ENCODE measurements at places on chromosomes 2 and 18. TPM values are rescaled to one million over a fixed set of nuclear protein-coding genes. Genes with fewer than 3 reads are reported as not detected.

DNA sequence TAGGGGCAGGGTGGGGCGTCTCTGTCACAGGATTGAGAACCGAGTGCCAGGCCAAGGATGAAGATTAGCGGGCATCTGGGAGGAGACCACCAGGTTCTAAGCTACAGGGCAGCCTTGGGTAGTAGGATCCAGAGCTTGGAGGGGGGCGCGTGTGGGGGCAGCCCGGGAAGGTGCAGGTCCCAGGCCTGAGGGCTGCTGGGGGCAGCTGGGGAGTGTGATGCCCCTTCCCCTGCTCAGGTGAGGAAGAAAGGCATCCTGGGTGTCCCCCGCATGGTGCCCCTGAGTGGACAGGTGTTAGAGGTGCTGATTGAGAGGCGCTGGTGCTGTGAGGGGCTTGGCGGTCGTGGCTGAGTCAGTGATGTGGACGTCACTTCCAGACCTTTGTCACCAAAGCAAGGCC lies 33.9 kb upstream of the MBP start:
- DNase-seq = no peak

DNA sequence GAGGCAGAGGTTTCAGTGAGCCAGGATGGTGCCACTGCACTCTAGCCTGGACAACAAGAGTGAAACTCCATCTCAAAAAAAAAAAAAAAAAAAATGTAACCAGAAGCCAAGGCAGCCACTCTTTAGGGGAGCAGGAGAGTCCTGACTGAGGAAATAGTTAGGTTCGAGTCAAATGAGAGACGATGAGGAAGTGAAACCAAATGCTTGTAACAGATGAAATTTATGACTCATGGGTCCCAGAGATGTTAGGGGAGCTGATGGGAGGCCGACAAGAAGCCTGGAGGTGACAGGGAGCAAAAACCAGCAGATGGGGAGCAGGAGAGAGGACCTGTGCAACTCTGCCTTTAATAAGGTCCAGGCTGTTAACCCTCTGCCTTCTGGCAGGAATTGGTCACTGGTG lies 756.1 kb upstream of the DDX18 start:
- DNase-seq = no peak

Gene ORC2
- polyA plus RNA-seq = 5.8 TPM

GRCh38 chr2:86199834-86200177 lies 549 bp downstream of the MRPL35 start:
- no peak for DNase-seq

GRCh38 chr2:230907361-230908091 lies 17.5 kb downstream of the GPR55 start:
- DNase-seq = no peak

GRCh38 chr2:71070294-71071093 lies 2.0 kb downstream of the NAGK start:
- DNase-seq = peak; percentile 6

Gene FSIP2
- not detected for polyA plus RNA-seq

Gene UGT1A7
- not detected for polyA plus RNA-seq

Gene ATP6V1B1
- polyA plus RNA-seq = 2.4 TPM

DNA sequence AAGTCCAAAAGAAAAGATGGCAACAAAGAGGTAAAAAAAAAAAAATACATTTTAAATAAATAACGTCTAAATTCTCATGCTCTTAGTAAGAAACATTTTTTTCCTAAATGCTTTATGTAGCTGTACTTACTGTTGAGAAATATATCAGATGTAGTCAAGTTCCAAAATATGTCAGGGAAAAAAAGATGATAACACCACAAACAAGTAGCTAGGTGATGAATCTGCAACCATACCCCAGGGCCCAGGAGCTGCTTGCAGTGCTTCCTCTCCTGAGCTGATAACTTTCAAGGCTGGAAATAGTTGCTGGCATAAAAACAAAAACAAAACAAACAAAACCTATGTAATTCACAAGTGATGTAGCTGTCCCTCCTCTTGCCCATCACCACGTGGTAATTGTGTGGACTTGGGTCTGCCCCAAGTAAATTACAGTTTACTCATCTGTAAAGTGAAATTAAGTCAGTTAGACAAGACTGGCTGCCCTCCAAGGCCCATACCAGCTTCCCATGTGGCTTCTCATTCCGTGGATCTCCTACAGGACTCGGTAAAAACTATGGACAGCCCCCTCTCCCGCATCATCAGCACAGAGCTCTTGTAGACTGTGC lies 82.6 kb downstream of the SP100 start:
- no peak for DNase-seq

Gene ZNF396
- 1.3 TPM for polyA plus RNA-seq

GRCh38 chr2:115848192-115848591 lies 1405.8 kb downstream of the DPP10 start:
- no peak for DNase-seq
